Dermis blood vessel endothelial cell (primary cell): ENCODE measurements at places on chromosomes 13 and 19. TPM values are rescaled to one million over a fixed set of nuclear protein-coding genes. Genes with fewer than 3 reads are reported as not detected.

The KLF2 gene
- 4.4 and 5.1 TPM in 2 replicates for total RNA-seq

The IL12RB1 gene
- 0.34 and 0.74 TPM in 2 replicates for total RNA-seq

The PLA2G4C gene
- total RNA-seq, result 28.4 and 104 TPM in 2 replicates

DNA sequence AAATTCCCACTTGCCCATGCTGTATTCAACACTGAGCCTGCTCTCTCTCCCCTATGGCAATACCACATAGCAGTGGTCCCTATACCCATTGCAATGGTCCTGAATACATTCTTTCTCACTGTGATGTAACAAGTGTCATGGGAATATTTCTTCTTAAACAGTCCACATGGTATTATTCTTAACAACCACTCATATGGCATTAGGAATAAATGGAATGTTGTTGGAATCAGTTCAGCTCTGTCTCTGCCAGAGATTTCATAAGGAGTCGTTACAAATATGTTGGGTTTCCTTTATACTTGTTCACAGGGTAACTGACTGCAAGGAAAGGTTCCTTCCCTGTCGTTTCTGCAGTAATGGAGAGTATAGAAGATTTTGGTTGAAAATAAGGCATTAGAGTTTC lies 128.3 kb upstream of the SPATA13 start:
- DNase-seq, result no peak

DNA sequence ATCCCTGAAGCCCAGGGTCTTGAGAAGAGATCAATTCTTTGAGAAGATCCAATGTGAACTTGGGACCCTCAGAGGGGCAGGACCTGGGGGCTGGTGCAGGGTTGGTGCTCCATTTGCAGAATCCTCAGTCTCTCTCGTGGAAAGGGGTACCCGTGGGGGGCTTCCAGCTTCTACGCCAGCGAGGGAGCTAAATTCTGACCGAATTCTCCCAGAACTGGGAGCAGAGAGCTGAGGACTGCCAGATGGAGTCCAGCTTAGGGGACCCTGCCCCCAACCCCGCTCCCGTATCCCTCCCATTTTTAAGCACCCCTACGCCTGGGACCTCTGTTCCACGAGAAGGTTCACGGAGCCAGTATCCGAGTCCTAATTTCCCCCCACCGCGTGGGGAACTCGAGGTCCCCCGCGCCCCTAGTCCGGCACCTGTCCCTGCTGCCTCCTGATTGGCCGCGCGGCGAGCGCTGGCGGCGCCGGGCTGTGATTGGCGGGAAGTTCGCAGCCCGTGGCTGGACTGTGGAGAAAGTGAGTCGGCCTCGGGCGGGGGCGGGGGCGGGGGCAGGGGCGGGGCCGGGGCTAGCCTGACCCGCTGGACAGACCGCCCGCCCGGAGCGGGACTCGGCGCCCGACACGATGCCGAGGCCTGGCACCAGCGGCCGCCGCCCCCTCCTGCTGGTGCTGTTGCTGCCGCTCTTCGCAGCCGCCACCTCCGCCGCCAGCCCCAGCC lies 4.4 kb upstream of the LTBP4 start:
- peak; percentile 74 for DNase-seq

GRCh38 chr19:15679089-15679488 lies 6.2 kb downstream of the CYP4F12 start:
- DNase-seq, result no peak

GRCh38 chr19:45361608-45362007 lies 8.8 kb downstream of the ERCC2 start:
- DNase-seq, result no peak

DNA sequence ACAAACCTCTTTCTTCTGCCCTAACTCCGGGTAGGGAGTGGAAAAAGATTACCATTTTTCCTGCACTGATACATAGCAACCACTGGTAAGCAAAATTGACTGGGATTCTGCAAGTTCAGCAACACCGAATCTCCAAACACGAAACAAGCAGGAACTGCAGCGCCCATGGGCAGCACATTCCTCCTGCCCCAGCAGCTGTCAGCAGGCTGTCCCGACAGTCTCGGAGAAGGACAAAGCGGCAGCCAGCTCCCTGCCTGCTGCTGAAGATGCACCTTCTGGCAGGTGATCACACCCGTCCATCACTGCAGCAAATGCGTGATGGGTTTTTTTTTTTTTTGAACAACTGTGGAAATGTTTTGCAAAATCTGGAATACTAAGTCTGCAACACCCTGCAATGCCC lies 6.7 kb downstream of the TMTC4 start:
- no peak for DNase-seq

GRCh38 chr19:15147090-15147489 lies 39.9 kb downstream of the SYDE1 start:
- DNase-seq, result no peak
